ENCODE measurements at places on chromosomes 13 and 19.

GRCh38 chr19:55018633-55019032 is 19.4 kb downstream of the GP6 start:
- no peak for DNase-seq

DNA sequence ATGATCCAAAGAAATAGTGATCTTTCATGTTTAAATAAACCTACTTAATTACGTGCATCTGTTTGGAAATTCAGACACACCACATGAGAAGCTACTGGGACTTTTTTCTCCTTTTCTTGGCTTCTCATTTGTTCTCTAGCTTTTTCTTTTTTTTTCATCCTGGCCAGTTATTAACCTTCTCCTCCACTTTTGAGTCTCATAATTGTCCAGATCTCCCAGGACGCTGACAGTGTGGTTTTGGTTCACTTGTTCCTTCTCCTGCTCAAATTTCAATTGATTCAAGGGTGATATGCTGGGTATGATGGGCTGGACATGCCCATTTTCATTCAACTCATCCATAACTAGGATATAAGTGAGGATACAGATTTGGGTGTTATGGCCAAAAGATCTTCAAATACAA is 152.3 kb downstream of the TM9SF2 start:
- no peak for DNase-seq

- DNase-seq = no peak
Measured at GRCh38 chr13:29925457-29926097, 75.2 kb upstream of the UBL3 start.

GRCh38 chr19:55344444-55344843 is 4.8 kb downstream of the KMT5C start:
- no peak for DNase-seq

GRCh38 chr19:1370579-1371361 is 12.9 kb upstream of the NDUFS7 start:
- DNase-seq = no peak

GRCh38 chr19:524062-524674 is 7.4 kb upstream of the CDC34 start:
- DNase-seq = no peak

DNA sequence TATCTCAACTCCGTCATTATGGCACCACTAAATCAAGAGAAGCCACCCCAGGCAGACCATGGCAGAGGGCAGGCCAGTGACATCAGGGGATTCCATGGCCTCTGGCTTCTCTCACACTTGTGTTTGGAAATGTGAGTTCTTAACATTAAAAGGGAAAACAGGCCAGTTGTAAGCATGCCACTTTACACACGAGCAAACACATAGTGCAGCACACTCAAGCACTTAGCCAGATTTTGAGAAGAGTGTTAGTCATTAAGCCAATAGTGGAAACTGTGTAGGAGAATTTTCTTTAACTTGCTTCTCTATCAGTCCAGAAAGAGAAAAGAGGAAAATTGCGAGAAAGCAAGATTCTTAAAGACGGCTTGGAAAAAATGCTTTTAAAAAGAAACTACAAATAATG is 401.5 kb downstream of the TDRD3 start:
- DNase-seq = no peak

- no peak for DNase-seq
Measured at GRCh38 chr13:91017031-91017668, 330.3 kb upstream of the MIR17HG start.

DNA sequence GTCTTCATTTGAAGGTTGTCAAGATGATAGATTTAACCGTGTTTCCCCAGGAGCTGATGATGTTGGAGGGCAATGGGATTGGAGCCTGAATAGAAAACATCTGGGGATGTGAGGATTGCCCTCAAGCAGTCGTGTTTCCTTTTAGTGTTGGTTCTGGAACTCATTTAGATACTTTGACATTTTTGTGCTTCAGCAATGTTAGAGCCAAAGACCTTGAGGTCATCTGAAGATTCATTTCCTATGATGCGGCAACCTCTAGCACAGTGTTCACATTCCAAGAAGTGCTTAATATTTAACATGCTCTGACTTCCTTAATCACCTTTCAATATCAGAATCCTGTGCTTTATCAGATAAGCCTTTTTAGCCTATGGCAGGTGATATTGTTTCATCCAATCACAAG is 82.7 kb downstream of the SLC10A2 start:
- no peak for DNase-seq

- no peak for DNase-seq
Measured at GRCh38 chr19:19119325-19120237, 18.7 kb downstream of the TMEM161A start.

DNA sequence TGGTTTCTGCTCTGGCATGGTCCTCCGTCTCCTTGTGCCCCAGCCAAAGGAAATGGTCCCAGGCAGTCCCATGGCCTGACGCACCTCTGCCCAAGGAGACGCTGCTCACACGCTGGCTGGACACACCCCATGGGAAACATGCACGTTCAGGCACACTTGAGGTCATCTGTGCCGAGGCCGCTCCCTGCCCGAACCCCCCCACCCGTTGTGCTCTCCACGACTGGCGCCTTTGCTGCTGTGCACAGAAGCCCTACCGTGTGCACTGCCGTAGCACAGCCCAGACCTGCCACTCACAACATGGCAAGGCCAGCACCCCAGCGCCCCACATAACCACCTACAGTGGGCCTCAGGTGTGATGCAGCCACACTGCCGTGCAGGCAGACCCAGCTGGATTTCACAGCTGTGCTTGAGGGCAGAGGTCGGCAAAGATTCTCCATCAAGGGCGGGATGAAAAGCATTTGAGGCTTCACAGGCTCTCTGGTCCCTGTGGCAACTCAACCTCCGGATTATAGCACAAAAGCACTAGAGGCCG is 65.7 kb downstream of the SPACA7 start:
- DNase-seq = no peak

- DNase-seq = no peak
Measured at GRCh38 chr13:112760435-112760834, 70.6 kb downstream of the ATP11A start.

DNA sequence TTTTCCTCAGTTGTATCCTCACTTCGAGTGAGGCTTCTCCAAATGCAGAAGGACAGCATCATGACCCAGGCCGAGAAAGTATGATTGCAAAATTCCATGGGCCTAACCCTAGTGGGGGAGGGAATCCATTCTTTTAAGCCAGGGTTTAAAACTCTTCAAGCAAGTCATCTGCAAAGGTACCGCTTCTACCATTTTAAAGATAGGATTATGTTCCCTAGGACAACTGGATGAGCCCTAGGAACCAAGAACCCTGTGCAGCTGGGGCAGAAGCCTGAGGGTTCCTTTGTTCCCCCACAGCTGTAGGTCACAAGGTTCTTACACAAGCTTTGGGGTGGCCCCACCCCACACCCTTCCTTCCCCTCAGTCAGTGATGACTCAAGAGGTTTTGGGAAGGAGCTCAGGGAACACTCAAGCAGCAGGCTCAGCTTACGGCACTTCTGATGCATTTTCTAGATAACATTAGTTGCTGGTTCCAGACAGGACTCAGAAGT is 13.5 kb downstream of the ARL11 start:
- no peak for DNase-seq

- DNase-seq = no peak
Measured at GRCh38 chr13:33367926-33368325, 82.4 kb upstream of the STARD13 start.

DNA sequence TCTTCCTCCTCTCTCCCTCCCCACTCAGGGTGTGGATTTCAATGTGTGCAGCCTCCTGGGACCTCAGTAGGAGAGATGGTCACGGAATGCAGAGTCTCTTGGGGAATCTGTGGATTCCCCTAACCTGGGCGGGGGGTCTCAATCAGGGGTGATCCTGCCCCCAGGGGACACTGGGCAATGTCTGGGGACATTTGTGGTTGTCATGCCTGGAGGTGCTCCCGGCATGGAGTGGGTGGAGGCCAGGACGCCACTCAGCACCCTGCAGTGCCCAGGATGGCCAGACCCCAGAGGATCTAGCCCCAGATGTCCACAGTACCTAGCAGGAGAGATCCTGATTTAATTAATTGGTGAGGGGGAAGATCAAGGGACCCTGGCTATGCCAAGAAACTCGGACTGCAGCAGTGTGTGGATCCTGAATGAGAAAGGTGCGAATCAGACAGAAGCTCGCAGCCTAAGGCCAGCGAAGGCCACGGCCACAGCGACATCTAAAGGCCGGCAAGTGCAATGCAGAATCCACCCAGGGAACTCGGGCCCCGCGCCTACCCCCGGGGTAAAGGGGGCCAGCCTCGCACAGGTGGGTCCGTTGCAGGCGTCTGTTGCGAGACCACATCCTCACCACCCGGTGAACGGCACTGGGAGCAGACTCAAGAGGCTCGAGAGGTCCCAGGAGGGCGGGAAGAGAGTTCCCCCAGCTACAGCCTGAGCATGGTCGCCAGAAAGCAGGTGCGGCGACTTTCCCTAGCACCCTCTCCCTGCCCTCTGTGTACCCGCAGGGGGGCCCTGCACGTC is 88.8 kb downstream of the GNG7 start:
- no peak for DNase-seq

GRCh38 chr13:94209117-94209516 is 270.4 kb downstream of the DCT start:
- no peak for DNase-seq

GRCh38 chr13:99378985-99379733 is 72.0 kb upstream of the GPR183 start:
- no peak for DNase-seq

DNA sequence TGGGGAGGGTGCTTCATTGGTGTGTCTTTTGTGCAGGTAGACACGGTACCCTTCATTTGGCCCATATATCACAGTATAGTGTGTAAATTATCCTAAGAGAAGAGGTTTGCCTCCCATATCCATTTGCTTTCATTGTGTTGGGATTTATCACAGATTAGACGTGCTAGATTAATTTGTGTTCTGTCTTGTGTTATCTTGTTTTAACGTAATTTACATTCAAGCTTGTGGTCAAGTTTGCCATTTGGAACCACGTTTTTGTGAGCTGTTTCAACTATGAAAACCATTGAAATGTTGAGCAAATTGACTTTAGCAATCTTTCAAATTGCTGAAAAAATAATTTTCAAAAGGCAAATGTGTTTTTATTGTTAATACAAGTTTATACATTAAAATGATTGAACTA is 1826.5 kb downstream of the SLITRK5 start:
- DNase-seq = no peak

DNA sequence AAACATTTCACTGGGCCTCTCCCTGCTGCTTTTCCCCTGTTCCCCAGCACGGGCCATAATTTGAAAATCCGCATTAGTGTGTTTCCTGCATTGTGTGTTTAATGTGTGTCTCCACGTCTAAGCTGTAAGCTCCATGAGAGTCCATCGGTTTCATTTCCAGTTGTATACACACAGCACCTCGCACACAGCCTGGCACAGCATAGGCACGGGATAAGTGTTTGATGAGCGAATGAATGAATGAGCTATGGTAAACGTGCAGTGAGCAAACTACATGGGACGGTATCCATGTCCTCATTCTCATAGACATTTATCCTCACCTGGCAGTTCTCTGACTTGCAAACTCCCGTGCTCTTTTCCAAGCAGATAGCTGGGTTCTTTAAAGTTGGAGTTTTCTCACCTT is 106.1 kb downstream of the RAB20 start:
- DNase-seq = no peak

DNA sequence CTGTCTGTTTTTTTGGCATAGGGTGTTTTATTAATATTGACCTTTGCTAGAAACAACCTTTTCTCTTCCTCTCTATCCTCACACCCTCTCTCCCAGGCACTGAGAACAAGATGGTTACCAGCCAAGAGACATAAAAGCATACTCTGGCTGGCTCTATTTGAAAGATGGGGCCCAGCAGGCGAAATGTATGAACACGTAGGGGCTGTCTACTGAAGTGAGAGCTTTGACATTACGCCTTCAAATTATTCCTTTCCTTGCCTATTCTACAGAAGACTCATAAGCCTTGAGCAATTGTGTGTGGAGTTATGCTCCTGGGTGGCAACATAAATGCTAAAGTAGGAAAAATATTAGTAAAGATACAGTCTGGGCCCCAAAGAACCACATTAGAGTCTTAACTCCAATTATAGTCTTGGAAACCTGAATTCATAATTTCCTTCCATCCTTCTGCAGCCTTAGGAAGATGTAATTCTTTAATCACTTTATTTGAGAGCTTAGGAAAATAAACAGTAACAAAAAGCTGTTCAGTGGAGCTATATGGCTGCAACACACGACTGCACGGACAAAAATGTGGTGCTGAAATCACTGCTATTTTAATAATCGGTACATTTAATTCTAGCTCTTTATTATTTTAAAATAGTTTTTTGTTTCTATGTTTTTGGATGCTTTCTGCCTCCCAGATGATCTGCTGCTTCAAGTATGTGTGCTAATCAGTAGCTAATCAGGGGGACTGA is 122.3 kb upstream of the RNF113B start:
- DNase-seq = no peak

DNA sequence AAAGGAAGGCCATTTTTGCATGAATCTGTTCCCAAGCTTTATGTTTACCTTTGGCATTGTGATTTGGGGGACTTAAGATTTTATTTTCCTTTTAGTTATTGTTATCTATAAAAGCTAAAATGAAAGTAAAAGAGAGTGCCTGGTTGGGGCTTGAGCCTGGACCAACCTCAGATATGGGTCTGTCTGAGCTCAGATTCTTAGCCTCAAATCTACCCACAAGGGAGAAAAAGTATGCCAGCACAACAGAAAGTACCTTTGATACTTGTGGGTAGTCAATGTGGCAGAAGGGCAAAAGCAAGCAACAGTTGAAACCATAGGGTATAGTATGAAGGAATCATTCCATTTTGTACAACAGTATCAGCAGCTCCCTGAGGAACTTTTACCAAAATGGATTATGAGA is 26.6 kb upstream of the KBTBD6 start:
- no peak for DNase-seq

DNA sequence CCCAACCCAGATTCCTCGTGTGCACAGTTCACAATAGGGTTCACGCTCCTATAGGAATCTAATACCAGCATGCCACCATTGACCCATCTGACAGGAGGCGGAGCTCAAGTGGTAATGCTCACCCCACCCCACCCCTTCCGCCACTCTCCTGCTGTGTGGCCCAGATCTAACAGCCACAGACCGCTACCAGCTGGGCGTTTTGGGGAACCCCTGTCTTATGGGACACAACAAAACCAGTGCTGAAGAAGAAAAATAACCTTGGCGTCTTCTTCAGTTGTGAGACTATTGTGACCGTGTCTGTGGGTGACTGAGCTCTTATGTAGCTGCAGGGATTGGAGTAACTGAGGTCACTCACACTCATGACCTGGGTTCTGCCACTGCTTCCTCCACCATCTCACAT is 5.2 kb upstream of the OR10H1 start:
- no peak for DNase-seq

GRCh38 chr13:34620074-34620850 is 321.8 kb upstream of the NBEA start:
- no peak for DNase-seq

Data from NCI-H187 treated with DMSO at 0.1 percent for 48 hours (cell line).